ENCODE measurements at places on chromosomes 4 and X. TPM values are rescaled to one million over a fixed set of nuclear protein-coding genes. Genes with fewer than 3 reads are reported as not detected.

Gene RNF128
- not detected for polyA plus RNA-seq

DNA sequence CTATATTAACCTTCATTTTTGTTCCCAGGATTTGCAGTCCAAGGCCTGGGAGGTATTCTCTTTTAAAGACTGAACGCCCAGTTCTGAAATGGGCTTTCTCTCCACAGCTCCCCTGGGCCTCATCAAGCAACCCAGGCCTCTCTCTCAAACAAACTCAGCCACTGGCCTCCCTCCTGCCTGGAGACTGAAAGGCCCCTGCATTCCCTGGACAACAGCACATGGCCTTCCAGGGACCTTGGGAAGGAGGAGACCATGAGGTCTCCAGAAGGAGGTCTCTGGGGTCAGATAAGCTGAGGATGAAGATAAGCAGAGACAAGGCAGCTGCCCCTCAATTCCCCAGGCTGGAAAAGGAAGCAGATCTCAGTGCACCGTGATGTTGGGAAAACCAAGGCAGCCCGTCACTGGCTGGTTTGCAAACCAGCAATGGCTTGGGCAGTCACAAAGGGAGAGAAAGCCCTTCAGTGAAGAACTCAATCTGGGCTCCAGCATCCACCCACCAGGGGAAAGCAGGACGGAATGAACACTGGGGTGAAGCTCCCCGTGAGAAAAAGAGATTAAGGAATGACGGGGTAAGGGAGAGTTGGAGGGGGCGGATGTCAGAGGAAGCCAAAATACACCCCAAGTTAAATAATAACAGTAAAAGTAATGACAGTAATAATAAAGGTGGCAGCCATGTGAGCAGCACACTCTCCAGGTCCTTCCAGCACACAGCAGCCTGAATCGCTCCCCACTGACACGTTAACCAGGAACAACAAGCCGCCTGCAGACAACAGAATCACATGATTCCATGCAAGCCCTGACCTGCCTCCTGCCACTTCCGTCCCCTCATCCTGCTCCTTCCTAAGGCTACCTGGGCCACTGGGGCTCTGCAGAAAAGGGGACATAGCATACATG lies 22.3 kb downstream of the AMOT start:
- DNase-seq = no peak

DNA sequence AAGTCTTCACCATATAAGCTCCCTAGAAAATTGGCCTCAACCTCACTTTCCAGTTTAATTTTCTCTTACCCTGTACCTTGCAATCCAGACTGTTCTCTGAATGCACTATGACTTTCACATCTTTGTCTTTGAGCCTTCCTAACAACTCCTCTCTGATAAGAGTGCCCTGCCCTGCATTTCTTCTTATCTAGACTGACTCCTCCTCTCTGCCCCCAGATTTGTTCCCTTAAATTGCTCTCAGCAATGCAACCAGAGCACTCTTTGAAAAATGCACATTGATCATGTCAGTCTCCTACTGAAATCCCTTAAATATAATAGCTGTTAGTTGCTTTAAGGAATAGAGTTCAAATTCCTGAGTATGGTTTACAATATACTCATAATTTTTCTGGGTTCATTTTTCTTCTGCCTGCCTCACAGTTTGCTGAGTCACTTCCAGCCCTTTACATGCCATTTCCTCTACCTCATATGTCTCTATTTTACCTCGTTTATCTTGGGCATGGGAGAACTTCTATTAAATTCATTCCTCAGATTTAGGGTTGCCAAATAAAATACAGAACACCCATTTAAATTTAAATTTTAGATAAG lies 582.7 kb upstream of the AADAT start:
- DNase-seq = no peak

DNA sequence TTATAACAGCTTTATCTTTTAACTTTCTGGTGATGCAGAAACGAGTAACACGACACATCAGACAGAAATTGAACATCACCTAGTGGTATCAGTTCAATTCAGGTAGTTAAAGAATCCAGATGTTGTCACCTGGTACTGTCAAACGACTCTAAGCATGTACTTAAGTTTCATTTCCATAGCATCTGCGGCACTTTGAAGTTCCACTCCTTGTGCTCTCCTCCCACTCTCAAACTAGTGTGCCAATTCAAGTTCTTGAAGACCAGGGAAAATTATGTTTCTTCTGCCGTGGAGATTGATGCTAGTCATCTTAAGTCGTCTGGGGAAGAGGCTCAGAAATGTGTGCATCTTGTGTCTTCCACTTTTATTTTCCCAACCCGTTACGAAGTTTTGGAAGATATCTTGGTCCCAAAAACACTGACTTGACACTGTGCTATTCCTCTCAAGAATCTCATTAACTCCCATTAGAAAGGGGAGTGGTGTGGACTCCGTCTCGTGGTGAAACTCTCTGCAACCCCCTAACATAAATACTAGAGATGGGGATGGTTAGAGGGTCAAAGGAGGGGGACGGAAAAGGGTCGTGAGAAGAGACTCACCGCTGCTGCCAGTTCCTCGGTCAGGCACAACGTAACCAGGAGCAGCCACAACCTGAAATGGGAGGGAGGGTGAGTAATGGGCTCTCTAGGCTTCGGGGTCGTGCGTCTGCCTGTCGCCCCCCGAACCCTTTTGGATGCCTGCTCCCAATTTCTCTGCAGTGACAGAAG lies 693 bp downstream of the COL4A6 start:
- DNase-seq = no peak

DNA sequence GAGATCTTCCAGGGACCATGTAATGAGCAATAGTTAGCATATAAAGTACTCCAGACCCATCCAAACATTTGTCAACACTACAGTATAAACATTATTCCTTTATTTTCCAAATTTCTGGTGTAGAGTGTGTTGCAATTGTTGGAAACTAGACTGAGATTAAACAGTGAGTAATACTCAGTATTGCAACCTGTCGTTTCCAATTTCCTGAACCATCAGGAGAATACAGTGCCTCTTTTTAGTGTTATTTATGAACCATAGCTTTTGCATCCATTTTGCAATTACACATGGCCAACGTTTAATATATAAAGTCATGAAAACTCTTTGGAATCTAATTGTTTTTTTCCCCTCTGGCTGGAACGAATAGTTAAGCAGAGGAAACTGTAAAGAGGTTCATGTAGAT lies 58.3 kb upstream of the DHRSX start:
- no peak for DNase-seq

Gene GLRA2
- not detected for polyA plus RNA-seq

DNA sequence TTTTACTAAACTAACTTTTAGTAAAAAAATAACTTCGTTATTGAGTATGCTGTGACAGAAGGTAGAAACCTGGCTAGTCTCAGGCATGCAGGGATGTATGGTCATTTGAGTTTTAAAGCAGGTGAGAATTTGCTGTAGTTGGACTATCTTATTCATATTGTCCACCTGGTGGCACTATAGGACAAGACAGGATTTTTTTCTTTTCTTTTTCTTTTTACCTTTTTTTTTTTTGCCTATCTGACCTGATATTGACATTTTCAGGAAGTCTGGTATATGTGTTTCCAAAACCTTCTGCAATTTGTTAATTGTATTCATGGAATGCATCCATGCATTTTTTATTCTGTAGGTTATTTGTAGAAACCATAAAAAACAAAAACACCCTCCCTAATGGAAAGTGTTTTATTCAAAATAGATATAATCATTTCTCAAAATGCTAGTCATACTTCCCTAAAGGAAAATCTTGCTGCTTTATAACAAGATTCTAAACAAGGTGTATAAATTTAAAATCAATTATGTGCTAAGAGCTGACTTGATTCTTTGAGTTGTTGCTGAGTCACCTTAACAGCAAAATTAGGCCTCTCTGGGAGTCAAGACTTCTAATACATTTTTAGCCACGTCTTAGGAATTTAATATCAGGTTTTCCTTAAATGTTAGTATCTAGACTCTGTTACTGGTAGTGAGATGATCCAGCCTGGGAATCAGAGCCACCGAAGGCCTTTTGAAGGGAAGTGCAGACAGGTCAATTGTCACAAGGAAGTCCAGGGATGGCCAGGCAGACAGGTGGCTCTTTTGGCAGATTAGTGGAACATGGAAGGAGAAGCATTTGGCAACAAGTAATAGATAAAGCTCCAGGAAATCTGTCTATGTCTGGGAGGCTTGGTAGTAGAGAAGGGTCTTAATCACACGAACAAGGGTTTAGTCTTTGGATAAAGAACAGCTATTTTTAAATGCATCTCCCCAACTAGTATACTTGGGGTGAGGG lies 201.3 kb upstream of the GNPDA2 start:
- peak; percentile 0 for DNase-seq

Gene PPARGC1A
- polyA plus RNA-seq = 0.06 TPM

Gene RPS6KA6
- 2.7 TPM for polyA plus RNA-seq

Measured in SK-N-SH (cell line).